Left lung (tissue), 14 donors: ENCODE measurements at places on chromosomes 5 and 9.

GRCh38 chr9:96115836-96116235 lies 186.1 kb downstream of the HSD17B3 start:
- no peak overlapping the region for H3K27ac ChIP-seq
- H3K4me3 ChIP-seq, result no peak overlapping the region
- H3K27me3 ChIP-seq, result no peaks in the 10 kb centered on the region
- DNase-seq, result no peak
- peaks cover 19% of the 10 kb centered on the region for H3K4me1 ChIP-seq
- H3K36me3 ChIP-seq, result no peaks in the 10 kb centered on the region

DNA sequence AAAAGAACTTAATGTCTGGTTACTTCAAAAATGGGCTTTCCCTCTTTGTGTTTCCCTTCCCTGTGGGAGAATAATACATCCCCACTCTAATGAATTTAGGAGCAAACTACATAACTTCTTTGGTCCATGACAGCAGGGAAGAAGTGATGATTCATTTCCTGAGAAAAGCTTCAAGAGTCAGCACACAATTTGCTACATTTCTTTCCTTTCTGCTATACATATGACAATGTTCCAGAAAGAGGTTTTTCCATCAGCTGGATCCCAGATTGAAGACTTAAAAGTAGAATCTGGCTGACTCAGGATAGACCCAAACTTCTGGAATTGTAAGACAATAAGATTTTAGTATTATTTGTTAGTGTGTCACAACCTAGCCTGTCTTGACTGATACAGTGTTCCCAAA lies 126.1 kb downstream of the DRD1 start:
- H3K27me3 ChIP-seq, result no peaks in the 10 kb centered on the region
- no peaks in the 10 kb centered on the region for H3K4me1 ChIP-seq
- no peaks in the 10 kb centered on the region for H3K36me3 ChIP-seq
- H3K4me3 ChIP-seq, result no peak overlapping the region
- no peak for DNase-seq

DNA sequence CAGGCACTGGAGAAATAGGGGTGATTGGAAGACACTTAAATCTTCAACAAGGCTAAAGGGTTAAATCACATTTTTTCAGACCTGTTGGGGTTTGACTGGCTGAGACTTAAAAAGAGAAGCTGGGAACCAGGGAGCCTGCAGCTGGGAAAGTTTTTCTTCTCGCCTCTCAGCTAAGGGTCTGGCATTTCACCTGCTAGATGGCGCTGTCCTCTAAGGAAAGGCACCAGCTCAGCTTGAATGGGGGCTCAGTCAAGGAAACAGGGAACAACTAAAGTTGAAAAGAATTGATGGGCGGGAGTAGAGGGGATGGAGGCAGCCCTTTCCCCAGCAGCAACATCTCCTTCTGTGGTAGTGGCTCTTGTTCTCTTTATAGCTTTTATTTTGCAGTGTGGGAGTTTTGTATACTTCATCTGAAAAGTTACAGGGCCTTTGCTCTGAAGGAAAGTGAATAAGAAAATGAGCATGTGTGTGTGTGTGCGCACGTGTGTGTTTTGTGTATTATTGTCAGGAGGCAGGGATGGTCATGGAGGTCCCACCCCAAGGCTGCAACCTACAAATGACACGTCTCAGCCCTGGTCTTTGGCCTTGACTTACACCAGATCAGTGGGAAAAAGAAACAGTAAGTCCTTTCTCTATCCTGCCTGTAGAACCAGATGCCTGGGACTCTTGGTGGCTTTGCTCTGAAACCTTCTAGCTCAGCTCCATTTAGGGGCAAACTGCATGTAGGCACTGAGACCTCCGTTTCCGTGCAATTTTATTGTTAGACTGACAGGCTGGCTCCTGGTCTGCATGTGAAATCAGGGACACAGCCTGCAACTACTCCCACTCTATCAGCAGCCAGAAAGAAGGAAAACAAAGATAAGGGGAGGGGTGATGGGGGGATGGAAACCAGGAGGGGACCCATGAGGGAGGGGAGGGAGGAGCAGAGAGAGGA lies 316.2 kb upstream of the CLINT1 start:
- H3K4me3 ChIP-seq, result no peak overlapping the region
- DNase-seq, result peak; percentile 62
- no peaks in the 10 kb centered on the region for H3K36me3 ChIP-seq
- H3K27ac ChIP-seq, result no peak overlapping the region
- H3K4me1 ChIP-seq, result no peaks in the 10 kb centered on the region

DNA sequence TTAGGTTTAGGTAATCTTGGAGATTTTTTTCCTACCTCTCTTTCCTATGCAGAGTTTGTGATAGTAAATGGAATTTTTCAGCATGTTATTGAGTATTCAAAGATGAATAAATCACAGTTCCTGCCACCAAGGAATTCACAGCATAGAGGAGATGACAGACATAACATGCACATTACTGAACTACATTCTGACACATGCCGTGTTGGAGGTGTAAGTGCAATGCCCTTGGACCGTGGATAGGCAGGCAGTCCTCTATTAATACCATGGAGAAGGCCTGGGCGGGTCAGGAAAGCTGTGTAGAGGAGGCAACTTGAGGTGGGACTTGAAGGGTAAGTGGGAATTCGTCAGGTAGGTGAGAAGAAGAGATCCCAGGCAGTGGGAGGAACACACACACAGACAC lies 43.9 kb downstream of the MCCC2 start:
- no peak overlapping the region for H3K27ac ChIP-seq
- no peak for DNase-seq
- no peaks in the 10 kb centered on the region for H3K27me3 ChIP-seq
- no peaks in the 10 kb centered on the region for H3K4me1 ChIP-seq
- no peaks in the 10 kb centered on the region for H3K36me3 ChIP-seq

- no peaks in the 10 kb centered on the region for H3K4me1 ChIP-seq
- H3K36me3 ChIP-seq, result no peaks in the 10 kb centered on the region
- peaks cover 37% of the 10 kb centered on the region for H3K27me3 ChIP-seq
- no peak overlapping the region for H3K27ac ChIP-seq
- no peak overlapping the region for H3K4me3 ChIP-seq
These were observed 283.9 kb upstream of the TUT7 start for GRCh38 chr9:86638109-86638508.

DNA sequence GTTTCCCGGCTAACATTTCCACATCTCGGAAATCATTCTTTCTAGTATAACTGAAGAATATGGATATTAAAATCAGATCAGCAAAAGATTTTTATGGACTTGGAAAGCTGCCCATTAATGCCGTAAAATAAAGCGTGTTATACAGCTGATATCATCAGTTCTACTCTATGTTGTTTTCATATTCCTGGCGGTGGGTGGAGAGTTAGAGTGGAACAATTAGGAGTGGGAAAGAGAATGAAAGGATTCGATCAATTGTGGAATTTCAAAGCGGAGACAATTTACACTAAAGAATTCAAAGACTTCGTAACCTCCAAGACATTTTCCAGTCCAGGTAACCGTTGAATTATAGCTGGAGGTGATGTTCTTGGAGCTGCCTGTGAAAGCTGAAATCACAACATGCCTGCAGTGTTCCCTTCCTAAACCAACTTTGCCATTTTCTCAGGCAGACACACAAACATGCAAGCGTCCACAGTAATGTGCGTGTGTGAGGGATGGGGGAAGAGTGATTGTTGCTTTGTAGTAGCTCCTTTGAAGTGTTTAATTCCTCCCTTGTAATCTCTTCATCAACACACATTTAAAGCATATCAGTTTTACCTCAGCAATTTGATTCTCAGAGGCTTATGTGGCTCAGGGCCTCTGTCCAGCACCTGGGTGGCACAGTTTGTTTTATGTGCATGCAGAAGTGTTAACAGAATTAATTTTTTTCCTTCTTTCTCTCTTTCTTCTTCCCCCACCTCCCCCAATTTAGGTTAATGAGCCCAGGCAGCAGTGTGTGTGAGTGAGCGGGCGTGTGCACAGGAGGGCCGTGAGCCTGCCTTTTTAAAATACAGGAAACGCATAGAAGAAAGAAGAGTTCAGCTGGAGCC lies 544.1 kb downstream of the RAB3C start:
- no peak for DNase-seq
- peak overlapping the region; percentile 91 for H3K27ac ChIP-seq
- H3K36me3 ChIP-seq, result no peaks in the 10 kb centered on the region
- H3K4me1 ChIP-seq, result peaks cover 39% of the 10 kb centered on the region

- H3K27me3 ChIP-seq, result no peaks in the 10 kb centered on the region
- H3K4me3 ChIP-seq, result no peak overlapping the region
- no peak for DNase-seq
- no peaks in the 10 kb centered on the region for H3K36me3 ChIP-seq
These were observed 159.5 kb upstream of the ACTBL2 start for GRCh38 chr5:57642066-57642465.

DNA sequence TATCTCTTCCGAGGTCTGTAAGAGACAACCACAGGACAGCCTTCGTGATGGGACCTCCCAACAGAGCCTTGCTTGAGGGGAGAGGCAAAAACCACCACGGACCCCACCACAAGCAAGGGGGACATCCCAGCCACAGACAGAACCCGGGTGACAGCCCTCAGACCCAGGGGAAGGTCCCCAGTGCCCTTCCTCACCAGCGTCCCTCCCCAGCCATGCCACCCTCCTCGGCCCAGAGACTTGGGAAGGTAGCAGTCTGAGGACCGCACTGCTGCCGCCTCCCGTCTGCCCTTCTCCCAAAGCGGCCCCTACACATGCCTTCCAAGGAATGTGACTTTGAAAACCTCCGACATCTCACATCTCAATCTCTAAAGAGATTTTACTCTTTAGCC lies 13.4 kb downstream of the IPPK start:
- peaks cover 73% of the 10 kb centered on the region for H3K36me3 ChIP-seq
- H3K4me3 ChIP-seq, result no peak overlapping the region
- H3K27me3 ChIP-seq, result no peaks in the 10 kb centered on the region

GRCh38 chr9:22654833-22655232 lies 208.2 kb downstream of the DMRTA1 start:
- H3K27me3 ChIP-seq, result no peaks in the 10 kb centered on the region
- H3K4me3 ChIP-seq, result no peak overlapping the region
- H3K36me3 ChIP-seq, result no peaks in the 10 kb centered on the region
- no peak overlapping the region for H3K27ac ChIP-seq
- H3K4me1 ChIP-seq, result no peaks in the 10 kb centered on the region

DNA sequence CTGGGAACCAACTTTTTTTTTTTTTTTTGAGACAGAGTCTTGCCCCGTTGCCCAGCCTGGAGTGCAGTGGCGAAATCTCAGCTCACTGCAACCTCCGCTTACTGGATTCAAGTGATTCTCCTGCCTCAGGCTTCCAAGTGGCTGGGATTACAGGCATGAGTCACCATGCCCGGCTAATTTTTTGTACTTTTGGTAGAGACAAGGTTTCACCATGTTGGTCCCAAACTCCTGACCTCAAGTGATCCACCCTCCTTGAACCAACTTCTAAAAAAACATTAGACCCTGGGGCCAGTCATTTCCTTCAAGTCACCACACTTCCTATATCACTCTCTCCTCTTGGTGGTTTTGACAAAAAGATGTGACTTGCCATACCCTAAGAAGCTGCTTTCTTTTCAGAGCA lies 10.9 kb upstream of the SHROOM1 start:
- peak overlapping the region; percentile 64 for H3K27ac ChIP-seq
- no peaks in the 10 kb centered on the region for H3K36me3 ChIP-seq
- H3K4me1 ChIP-seq, result peaks cover 30% of the 10 kb centered on the region
- no peak overlapping the region for H3K4me3 ChIP-seq

DNA sequence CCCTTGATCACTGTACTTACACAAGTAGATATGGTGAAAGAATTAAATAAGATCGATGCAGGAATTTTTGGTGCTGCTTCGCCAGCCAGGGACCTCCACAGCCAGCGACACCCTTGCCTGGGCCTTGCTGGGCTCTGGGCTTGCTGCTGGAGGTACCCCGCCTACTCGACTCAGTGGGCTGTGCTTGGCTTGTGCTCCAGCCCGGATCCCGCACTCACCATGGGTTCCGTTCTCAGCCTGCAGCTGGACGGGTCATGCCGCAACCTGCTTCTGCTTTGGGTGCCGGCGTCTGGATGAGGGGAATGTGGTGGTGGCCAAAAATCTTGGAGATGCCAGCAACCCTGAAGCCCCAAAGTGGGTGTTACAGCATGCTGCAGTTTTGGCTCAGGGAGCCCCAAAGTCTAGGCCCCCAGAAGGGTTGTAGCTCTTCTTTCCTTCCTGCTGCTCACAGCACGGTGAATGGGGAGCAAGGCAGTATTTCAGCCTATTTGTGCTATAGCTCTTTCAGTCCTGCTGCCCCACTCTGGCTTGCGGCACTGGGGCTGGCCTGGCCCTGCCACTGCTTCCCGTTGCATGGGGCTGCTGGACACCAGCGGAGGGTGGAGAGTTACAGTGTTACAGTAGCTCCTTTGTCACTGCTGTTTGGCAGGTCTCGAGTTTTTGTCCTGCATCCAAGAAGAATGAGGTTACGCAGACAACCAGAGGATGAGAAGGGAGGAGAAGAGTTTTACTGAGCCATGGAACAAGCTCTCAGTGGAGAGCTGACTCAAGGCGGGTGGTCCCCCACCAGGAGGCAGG lies 48.0 kb downstream of the TARS1 start:
- no peak for DNase-seq
- no peaks in the 10 kb centered on the region for H3K27me3 ChIP-seq
- H3K4me1 ChIP-seq, result no peaks in the 10 kb centered on the region
- H3K4me3 ChIP-seq, result no peak overlapping the region

DNA sequence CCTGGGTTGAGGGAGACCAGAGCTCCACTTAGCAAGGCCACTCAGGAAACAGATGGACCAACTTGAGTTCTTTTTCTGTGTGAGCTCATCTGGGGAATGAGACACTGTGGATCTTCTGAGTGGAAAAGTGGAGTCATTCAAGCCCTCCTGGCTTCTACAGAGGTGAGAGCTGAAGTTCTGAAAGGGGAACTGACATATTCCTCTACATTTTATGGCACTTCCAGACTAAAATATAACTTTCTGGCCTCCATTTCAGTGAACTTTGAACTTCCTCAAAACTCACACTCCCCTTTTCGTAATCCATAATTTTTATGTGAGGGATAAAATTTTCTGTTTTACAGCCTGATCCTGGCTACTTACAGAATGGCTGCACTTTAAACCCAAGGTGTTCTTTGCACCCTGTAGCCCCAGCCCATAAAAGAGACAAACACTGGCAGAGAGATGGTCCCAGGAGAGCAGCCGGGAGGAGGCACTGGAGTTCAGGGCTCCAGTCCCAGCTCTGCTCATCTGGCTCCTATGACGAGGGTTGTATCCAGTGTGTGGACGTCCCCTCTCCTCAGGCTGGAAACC lies 10.8 kb downstream of the SPAAR start:
- peaks cover 3% of the 10 kb centered on the region for H3K4me1 ChIP-seq
- DNase-seq, result no peak
- no peaks in the 10 kb centered on the region for H3K27me3 ChIP-seq
- no peak overlapping the region for H3K27ac ChIP-seq
- H3K36me3 ChIP-seq, result no peaks in the 10 kb centered on the region
- H3K4me3 ChIP-seq, result no peak overlapping the region

- H3K36me3 ChIP-seq, result no peaks in the 10 kb centered on the region
- H3K4me1 ChIP-seq, result peaks cover 59% of the 10 kb centered on the region
- H3K27me3 ChIP-seq, result peaks cover 12% of the 10 kb centered on the region
- DNase-seq, result no peak
- peak overlapping the region; percentile 70 for H3K27ac ChIP-seq
- H3K4me3 ChIP-seq, result no peak overlapping the region
These were observed 5.1 kb downstream of the EEIG1 start for GRCh38 chr9:127975376-127976315.
